ENCODE measurements at places on chromosomes 4 and X.
A peak's percentile ranks its signal among the peaks of the same experiment; 100 is the strongest.

DNA sequence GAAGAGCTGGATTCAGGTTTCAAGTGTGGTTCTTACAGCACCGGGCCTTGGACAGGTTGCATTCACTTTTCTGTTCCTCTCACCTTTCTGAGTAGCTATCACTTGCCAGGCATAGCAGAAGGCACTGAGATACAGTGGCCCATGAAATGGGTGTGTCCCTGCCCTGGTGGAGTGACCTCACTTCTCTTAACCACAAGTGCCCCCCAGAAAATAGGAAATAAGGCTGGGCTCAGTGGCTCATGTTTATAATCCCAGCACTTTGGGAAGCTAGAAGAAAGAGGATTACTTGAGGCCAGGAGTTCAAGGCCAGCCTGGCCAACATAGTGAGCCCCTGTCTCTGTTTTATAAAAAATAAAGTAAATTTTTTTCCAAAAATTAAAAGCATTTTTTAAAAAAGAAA is 101.7 kb upstream of the KIT start:
- DNase-seq: no peak

GRCh38 chr4:24753519-24753918 is 41.9 kb upstream of the SOD3 start:
- no peak for DNase-seq

GRCh38 chr4:128573781-128574508 is 235.6 kb upstream of the JADE1 start:
- DNase-seq: no peak

DNA sequence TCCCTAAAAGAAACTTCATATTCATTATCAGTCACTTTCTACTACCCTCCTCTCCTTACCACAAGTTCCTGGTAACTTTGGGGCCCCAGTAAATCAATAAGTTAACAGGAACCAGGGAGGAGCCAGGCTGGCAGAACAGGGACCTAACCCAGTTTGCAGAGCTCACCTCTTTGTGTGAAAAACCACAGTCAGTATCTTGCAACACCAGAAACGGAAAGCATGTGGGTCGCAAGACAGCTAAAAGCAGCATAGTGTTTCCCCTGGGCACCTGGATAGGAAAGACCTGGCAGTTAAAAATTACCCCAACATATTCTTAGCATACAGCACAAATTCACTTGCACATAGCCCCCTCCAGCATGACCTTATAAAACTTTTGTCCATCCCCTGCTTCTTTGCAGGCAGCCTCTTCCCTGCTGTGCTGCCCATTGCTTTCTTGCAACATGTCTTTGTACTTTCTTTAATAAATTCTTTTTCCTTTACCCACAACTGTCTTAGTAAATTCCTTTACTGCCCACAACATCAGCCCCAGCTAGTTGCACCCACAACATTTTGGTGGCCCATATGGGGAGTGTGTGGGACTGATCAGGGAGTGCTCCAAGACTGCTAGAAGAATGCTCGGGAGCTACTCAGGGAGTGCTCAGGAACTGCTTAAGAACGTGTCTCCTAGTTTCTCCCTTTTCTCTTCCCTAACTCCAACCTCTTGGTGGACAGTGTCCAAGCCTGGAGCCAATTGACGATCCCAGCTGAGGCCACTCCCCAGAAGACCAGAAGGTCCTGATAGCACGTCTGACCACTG is 83.4 kb downstream of the MSN start:
- DNase-seq: no peak

DNA sequence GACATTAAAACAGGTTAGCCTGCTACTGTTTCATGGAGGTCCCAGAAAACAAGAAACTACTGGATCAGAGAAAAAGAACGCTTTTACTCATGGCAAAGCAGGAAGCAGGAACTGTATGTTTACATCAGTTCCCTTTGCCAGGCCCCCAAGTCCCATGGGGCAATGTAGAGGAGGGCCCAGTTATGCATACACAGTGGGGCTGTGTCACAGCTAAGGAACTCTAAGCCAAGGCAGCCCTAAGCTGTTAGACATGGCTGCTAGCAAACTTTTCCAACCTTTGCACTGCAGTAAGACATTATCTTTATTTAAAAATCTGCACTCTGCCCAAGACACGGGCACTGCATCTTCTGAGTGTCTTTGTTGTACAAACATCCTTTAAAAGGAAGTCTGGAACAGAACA is 975.8 kb downstream of the C4orf33 start:
- DNase-seq: no peak

DNA sequence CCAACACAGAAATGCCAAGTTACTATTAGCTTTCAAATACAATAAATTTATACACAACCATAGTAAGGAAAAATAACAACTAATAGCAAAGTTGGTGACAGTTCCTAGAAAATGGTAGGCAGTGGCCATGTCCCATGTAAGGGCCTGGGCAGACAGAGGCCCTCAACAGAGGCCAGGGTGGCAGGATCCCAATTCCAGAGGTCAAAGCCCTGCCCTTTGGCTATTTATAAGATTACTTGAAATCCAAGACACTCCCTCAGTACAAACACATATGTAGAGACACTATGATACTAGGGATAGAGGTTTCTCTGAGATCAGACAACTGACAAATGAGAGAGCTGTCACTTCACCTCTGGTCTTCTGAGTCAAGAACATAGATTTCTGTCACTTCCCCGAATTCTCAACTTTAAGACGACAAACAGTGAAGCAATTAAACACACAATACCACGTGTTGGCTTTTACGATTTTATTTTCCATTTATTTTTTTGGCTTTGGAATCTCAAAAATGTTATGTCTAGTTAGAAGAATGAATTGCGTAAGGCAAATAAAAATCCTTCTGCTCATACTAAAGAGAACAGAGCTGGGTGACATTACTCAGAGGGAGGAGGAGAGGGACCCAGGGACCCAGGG is 16.3 kb upstream of the MAOB start:
- no peak for DNase-seq

DNA sequence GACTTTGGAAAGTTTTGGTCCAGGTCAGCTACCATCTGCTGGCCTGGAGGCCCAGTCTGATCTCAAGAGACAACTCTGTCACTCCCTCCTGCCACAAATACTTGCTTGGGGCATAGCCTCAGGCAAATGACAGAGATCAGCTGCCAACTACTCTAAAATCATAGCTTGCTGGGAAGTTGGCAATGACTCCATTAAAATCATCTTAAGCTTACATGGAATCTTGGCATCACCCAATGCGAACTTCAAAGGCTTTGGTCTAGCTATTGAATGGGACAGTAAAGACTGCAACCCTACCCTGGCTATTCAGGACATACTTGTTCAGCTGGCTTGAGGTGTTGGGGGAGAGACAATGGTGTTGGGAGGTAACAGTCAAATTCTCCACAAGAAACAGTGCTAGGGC is 7.0 kb upstream of the USO1 start:
- DNase-seq: no peak

- no peak for DNase-seq
Measured at GRCh38 chr4:138405466-138405891, 163.3 kb upstream of the SLC7A11 start.

GRCh38 chrX:31836479-31836878 is 764.6 kb upstream of the FTHL17 start:
- DNase-seq: no peak

- no peak for DNase-seq
Measured at GRCh38 chrX:25503826-25504225, 488.1 kb upstream of the ARX start.

- DNase-seq: no peak
Measured at GRCh38 chr4:44319129-44319528, 129.5 kb downstream of the KCTD8 start.

DNA sequence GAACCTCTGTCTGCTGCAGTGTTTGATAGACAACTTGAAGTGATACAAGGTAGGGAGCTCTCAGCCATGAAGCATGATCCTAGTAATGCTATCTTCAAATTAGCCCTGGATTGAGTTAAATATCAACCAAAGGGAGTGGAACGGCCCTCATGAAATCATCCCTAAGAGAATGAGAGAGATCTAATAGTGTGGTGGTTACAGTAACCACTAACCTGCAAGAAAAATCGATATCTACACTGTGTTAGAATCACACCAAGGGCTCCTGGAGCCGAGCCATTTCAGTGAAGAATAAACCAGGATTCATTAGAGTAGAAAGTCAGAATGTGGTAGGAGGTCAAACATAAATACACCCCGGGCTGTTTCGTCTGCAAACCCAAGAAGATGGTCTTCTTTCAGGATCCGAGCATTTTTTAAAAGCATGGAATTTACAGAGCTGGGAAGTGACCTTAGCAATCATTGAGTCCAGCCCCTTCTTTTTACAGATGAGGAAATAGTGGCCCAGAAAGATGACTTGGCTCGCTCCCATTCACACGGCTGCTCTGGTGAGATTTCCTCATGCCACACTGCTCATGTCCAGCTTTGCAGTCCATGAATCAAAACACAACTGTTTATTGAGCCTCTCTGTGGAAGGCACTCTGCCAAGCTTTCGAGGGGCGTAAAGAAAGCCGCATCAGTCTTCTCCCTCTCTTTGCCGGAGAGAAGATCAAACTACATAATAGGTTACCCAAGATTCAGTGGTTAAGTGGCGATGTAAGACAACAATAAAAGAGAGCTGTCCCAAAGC is 5.5 kb upstream of the DCTD start:
- peak; percentile 55 for DNase-seq

GRCh38 chrX:44915361-44915868 is 42.4 kb downstream of the KDM6A start:
- DNase-seq: no peak

GRCh38 chr4:124915073-124915472 is 202.5 kb upstream of the ANKRD50 start:
- DNase-seq: no peak

- DNase-seq: no peak
Measured at GRCh38 chr4:136893573-136893972, 638.7 kb downstream of the PCDH18 start.

- DNase-seq: no peak
Measured at GRCh38 chr4:3715855-3716630, 50.1 kb upstream of the ADRA2C start.

DNA sequence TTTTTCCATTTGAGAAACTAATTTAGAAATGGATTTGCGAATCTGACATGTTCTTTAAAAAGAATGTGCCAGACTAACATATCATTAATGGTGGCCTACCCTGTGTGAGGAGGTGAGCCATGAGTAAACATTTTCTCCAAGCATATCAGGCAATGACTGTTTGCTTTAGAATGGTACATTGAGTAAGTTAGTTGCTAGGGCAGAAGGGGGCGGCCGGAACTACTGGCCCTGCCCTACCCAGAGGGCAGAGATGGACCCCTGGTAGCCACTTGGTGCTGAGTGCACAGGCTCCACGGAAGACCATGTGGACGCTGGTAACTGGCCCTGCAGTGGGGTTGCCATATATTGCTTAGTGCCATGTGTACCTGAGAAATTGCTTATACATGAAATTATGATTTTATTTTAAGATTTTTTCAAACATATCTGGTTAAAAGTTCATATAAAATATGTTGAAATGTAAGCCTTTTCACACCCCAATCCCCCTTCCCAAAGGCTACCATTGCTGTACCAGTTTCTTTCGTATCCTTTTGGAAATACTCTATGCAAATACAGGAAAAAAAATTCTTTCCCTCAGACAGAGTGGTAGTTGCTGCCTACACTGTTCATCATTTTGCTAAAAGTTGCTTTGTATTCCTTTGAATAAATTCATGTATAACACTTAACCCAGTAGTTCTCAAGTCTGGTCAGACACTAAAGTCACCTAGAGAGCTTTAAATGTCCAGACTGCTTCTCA is 8.8 kb downstream of the FNIP2 start:
- no peak for DNase-seq

DNA sequence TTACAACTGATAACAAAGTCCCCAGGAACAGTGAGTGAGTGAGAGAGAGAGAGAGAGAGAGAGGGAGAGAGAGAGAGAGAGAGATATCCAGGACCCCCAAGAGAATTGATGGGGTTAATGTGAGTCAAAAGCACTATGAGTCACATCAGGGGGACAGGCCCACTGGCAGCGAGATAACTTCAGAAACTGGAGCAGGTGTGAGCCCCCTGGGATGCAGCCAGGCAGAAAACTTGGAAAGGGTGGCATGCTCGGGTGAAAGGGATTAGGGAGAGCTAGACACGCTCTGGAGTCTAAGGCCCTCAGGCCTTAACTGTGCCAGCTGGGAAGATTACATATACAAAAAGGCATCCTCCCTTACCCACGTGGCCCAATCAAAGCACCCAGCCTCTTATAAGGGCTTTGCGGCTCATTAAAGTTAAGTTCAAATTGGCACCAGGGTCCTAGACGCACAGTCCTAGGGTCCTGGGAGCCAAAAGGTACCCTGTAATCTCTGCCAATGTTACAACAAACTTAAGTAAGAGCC is 841 bp downstream of the ACOT9 start:
- DNase-seq: no peak
